ENCODE measurements at places on chromosomes 13 and 19. TPM values are rescaled to one million over a fixed set of nuclear protein-coding genes. Genes with fewer than 3 reads are reported as not detected.
A peak's percentile ranks its signal among the peaks of the same experiment; 100 is the strongest.

GRCh38 chr13:104962411-104962810 lies 1573.1 kb downstream of the EFNB2 start:
- no peak for DNase-seq

- no peak for DNase-seq
These were observed 26.3 kb upstream of the GJB6 start for GRCh38 chr13:20258208-20258962.

CDC42EP5 gene
- total RNA-seq = 53.2 TPM

GRCh38 chr13:27352698-27353097 lies 71.7 kb upstream of the GTF3A start:
- no peak for DNase-seq

NLRP9 gene
- not detected for total RNA-seq

HIF3A gene
- 54.6 TPM for total RNA-seq

GRCh38 chr19:49631014-49631588 lies 8.8 kb downstream of the RRAS start:
- DNase-seq = peak; percentile 65

GRCh38 chr13:114050536-114051450 lies 76.9 kb upstream of the C13orf46 start:
- no peak for DNase-seq
